ENCODE measurements at places on chromosomes 6 and 20. TPM values are rescaled to one million over a fixed set of nuclear protein-coding genes. Genes with fewer than 3 reads are reported as not detected.

PANK2 gene
- total RNA-seq = 50.8 TPM

MBOAT1 gene
- 10.3 TPM for total RNA-seq

OLIG3 gene
- total RNA-seq = not detected

FKBP1C gene
- 1.9 TPM for total RNA-seq

PACRG gene
- total RNA-seq = not detected

DCDC2 gene
- 0.11 TPM for total RNA-seq

SCRT2 gene
- total RNA-seq = not detected

ANKRD66 gene
- total RNA-seq = not detected
